ENCODE measurements at places on chromosomes 5 and 9. TPM values are rescaled to one million over a fixed set of nuclear protein-coding genes. Genes with fewer than 3 reads are reported as not detected.
A peak's percentile ranks its signal among the peaks of the same experiment; 100 is the strongest.

GRCh38 chr5:177402271-177403043, 2.0 kb upstream of the PFN3 start:
- peak; percentile 90 for DNase-seq

- DNase-seq, result no peak
Measured at GRCh38 chr5:77301447-77301883, 91.0 kb downstream of the PDE8B start.

DNA sequence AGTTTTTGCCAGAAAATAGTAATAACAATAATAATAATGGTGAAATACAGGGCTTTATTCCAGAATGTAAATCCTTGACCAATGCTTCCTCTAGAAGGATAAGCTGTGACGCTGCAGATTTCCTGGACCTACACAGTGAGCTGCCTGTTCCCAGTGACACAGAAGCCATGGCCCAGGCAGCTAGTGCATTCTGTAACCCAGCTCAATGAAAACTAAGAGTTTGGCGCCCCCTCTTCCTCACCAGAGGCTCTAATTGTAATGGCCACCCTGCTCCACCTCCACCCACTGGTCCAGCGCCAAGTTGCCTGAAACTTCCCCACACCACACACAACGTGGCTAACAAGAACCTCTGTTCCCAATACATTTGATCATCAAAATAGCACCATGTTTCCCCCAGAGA, 248.1 kb downstream of the CETN3 start:
- DNase-seq, result peak; percentile 67

DNA sequence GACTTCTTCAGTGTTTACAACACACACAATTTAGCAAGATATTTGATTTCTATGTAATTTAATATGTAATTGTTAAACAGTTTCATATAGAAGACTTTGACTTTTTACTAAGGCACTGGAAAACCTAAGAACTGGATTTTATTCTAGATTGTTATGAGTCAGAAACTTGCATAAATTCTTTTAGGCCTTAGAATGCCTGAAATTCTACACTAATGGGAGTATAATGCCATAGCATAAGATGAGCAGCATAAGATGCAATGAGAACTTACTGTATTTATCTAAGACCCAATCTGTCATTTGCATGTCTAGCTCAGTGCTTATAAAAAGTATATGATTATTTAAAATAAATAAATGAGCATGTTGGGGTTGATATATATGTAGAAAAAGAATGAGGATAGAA, 285.2 kb downstream of the CDH12 start:
- no peak for DNase-seq

- DNase-seq, result no peak
Measured at GRCh38 chr5:133990396-133990795, 14.4 kb downstream of the VDAC1 start.

- DNase-seq, result no peak
Measured at GRCh38 chr9:80156262-80156661, 584.5 kb downstream of the TLE4 start.

DNA sequence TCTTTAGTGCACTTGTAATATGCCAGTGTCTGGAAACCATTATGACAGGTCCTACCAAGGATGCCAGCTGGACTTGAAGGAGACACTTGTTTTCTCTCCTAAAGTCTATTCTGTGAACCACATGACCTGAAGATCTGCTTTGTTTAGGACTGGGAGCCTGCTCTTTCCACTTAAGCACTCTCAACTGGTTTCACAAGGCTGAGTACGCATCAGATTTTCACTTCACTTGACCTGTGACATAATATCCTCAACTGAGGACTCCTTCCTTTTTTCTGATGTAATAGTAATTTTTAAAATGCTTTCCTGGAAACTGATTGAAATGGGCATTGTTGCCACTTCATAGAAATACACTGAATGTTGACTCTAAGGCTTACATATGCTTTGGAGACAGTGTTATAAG, 52.2 kb downstream of the PDE8B start:
- no peak for DNase-seq

DNA sequence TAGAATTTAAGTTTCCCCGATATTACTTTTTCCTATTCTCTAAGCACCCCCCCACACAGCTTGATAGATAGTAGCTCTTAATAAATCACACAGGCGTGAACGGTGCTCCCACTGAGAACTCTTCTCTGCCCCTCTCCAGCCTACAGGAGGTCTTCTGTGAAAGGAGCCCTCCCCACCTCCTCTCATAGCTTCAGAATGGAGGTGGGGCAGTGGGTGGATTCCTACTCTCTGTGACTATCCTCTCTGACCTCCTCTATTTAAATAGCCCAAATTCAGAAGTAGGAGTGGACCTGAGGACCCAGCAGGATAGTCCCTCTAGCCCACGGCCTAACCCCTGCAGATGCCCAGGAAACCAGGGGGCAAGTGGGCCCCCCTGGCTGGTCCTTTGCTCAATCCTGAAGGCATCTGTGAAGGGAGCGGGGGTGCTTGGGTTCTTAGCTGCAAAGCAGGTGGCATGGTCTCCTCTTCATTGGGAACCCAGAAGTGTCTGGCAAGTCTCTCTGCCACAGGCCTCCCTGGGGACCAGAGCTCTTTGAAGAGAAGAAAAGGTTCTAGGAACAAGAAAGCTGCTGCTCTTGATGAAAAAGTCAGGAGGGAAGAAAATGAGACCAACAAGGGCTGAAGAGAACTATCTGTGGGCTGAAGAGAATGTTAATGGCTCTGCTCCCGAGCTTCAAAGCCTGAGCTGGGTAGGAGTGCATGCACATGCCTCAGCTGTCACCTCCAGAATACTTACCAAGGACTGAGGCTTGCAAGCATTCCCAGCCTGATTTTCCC, 21.1 kb upstream of the HSPA9 start:
- no peak for DNase-seq

- no peak for DNase-seq
Measured at GRCh38 chr9:107992271-107992670, 502.7 kb upstream of the KLF4 start.

GRCh38 chr5:142881784-142882126, 111.6 kb downstream of the ARHGAP26 start:
- DNase-seq, result peak; percentile 41

DNA sequence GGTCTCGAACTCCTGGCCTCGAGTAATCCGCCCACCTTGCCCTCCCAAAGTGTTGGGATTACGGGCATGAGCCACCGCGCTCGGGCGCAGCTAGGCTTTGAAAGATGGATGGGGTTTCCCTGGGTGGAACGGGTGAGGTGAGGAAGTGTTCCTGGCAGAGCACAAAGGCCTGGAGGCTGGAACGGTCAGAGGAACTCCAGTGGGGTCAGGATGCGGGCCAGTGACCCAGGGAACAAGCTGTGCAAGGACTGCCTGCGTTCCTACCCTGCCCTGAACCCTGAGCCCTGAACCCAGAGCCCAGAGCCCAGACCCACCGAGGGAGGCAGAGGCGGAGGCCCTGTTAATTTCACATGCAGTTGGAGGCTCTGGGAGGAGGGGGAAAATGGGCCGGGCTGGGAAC, 23.4 kb downstream of the NCS1 start:
- no peak for DNase-seq

DNA sequence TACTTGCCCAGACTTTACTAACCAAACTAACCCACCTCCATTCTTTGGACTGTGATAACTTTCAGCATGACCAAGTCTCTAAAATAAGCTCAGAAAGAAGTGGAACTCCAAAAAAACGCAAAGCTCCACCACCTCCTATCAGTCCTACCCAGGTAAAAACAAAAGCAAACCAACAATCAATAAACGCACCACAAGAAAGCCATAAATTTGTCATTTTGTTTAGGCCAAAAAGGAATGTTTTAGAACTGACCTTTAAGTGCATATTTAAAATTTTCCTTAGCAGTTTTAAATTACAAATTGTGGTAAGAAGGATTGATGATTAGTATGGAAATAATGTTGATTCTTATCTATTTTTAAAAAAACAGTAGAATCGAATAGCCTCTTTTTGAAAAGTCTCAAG, 25.5 kb upstream of the TTC23L start:
- no peak for DNase-seq

- no peak for DNase-seq
Measured at GRCh38 chr5:179608131-179608581, 15.3 kb downstream of the HNRNPH1 start.

- no peak for DNase-seq
Measured at GRCh38 chr9:72338631-72339030, 26.4 kb downstream of the ZFAND5 start.

- no peak for DNase-seq
Measured at GRCh38 chr5:63135291-63135690, 556.7 kb downstream of the LRRC70 start.

- DNase-seq, result peak; percentile 30
Measured at GRCh38 chr9:98365227-98365669, 109.8 kb upstream of the TBC1D2 start.

GRCh38 chr5:29822521-29822920, 1371.0 kb upstream of the CDH6 start:
- no peak for DNase-seq

DNA sequence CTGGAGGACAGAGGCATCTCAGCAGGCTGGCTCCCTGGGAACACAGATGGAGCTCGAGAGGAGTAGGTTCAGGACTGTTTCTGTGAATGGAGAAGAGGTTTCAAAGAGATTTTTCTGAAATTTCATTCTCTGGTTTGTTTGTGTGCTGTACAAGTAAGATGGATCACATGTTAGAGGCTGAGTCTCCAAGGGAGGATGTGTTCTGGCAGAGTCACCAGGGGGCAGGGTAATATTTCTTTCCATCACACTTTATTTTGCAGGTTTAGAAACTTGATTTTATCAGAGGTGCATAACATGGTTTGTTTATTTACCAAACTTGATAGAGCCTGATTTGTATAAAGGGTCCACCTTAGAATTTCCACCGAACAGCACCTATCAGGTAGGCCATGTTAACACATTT, 69.2 kb upstream of the ARL15 start:
- no peak for DNase-seq

GRCh38 chr9:124471761-124472160, 21.5 kb downstream of the ADGRD2 start:
- no peak for DNase-seq

GRCh38 chr9:15354713-15355112, 47.7 kb upstream of the TTC39B start:
- no peak for DNase-seq

- DNase-seq, result no peak
Measured at GRCh38 chr9:23754551-23754950, 71.5 kb downstream of the ELAVL2 start.

DNA sequence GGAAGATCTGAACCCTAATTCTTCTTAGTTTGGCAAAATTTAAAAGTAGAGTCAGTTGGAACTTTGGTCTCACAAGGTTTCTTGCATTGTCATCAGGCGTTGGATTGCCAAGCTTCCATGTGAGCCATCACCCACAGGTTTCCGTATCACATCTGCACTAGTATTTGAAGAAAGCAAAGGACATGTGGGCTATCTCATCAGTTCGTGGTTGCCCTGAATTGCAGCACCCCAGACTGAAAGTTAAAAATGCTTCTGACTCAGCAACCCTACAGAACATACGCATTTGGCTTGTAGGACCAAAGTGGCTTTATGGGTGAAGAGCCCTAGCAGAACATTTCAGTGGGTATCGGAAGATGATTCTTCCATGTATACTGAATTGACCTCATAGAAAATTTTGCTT, 358.0 kb downstream of the ENC1 start:
- no peak for DNase-seq

DNA sequence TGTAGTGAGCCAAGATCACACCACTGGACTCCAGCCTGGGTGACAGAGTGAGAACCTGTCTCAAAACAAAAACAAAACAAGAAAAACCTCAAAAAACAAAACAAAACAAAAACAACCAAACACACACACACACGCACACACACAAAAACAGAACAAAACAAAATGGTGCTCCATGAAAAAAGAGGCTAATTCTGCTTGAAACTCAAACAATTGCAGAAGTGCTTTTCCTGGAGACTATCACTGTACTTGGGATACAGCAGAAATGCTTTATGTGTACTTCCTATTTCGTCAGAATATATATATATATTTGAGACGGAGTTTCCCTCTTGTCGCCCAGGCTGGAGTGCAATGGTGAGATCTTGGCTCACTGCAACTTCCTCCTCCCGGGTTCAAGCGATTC, 49.9 kb upstream of the HSPA9 start:
- no peak for DNase-seq

DNA sequence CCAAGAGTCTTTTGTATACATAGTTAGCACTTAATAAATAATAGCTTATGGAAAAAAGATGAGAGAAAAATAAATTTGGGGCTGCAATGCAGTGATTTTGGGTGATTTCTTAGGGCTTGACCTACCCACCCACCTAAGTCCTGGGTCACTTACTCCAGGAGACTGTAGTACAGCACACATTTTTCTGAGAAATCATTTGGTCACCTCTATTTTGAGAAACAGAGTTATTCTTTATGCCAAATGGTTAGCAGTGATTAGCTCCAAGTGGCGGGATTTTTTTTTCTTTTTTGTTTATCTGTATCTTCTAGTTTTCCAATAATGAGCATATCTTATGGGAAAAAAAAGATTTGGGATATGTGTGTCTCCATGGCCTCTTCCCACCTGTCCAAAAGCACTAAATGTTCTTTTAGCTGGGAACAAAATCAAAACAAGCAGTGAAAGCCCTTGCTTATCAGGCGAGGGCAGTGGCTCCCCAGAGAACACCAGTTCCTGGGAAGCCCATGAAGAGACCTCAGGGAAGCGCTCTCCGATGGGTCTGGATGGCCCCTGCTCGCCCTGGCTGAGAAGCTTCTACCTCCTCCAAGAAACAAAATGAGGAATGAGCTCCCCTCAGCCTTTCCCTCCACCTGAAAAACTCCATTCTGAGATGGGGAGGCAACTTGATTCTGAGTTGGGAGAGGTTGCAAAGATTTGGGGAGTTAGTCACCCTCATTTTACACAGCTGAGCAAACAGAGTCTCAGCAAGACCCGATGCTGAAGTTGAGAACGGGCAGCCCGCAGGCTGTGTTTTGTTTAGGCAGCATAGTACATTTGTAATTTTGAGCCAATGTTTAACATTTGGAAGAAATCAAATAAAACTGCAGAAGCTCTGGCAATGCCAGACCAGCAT, 69.9 kb downstream of the CYFIP2 start:
- no peak for DNase-seq

DNA sequence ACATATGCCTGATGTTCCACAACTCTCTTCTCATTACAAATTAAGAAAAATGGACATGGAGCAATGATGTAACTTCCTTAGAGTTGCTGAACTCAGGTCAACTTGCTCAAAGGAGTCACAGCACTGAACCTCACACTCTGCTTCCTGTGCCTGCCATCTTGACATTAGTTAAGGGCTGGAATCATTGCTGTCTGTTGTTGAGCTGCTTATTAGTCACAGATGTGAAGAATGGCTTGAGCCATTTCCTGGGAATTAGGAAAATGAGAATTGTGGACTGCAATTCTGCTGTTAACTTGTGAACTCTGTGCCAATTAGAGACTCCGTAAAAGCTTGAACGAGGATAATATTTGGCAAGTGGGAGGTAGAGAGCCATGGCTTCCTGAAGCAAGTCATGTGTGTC, 212.0 kb downstream of the ADAMTS12 start:
- DNase-seq, result no peak

- no peak for DNase-seq
Measured at GRCh38 chr9:114120192-114121014, 21.3 kb upstream of the KIF12 start.

Gene CNTNAP3
- 4.8 TPM for total RNA-seq

Gene UNC5A
- 10.2 TPM for total RNA-seq

Gene SLC36A3
- total RNA-seq, result not detected

Gene ARID3C
- 0.23 TPM for total RNA-seq

Gene EDIL3
- total RNA-seq, result 48.3 TPM

Gene PSD2
- 0.57 TPM for total RNA-seq

Gene OTULINL
- total RNA-seq, result 10.6 TPM

Gene RNF208
- 14.8 TPM for total RNA-seq

Gene IFNA1
- total RNA-seq, result not detected

Gene SLC6A19
- total RNA-seq, result not detected

Gene RNF224
- 0.41 TPM for total RNA-seq

Gene CYLC2
- total RNA-seq, result not detected

Gene SLC6A3
- total RNA-seq, result 0.53 TPM

Gene NUTM2F
- total RNA-seq, result 0.55 TPM

Measured in WTC11 (cell line).